ENCODE measurements at places on chromosomes 4 and X. TPM values are rescaled to one million over a fixed set of nuclear protein-coding genes. Genes with fewer than 3 reads are reported as not detected.

Gene ELOVL6
- total RNA-seq = 8.1 TPM

DNA sequence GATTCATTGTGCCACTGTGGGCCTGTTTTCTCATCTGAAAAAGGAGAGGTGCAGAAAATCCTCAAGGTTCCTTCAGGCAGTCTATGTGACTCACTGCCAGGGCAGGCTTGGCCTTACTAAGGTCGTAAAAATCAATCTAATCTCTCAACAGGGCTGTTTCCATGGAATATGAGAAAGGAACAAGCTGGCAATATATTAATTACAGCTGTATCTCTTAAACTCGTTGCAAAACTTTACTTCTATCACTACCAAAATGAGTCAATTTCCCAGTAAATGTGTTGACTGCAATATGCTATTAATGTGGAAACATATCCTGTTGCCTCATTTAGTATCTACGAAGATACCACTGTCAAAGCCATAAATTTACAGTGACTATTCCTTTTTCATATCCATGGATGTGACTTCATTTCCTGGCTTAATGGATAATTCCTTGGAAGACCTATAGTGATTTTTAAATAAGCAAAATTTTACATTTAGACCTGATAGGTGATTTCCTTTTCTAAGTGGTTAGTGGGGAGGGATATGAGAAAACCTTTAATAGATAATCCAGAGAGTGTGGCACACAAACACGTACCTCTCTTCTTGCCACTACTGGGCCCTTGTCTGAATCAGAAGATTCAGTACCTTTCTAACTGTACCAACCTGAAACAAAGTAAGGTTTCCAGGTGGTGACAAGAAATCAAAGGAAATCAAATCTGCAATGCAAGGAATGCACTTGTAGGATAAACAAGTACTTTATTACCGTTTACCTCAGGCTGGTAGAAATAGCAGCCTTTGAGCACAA lies 127.4 kb upstream of the FTHL17 start:
- no peak for DNase-seq

DNA sequence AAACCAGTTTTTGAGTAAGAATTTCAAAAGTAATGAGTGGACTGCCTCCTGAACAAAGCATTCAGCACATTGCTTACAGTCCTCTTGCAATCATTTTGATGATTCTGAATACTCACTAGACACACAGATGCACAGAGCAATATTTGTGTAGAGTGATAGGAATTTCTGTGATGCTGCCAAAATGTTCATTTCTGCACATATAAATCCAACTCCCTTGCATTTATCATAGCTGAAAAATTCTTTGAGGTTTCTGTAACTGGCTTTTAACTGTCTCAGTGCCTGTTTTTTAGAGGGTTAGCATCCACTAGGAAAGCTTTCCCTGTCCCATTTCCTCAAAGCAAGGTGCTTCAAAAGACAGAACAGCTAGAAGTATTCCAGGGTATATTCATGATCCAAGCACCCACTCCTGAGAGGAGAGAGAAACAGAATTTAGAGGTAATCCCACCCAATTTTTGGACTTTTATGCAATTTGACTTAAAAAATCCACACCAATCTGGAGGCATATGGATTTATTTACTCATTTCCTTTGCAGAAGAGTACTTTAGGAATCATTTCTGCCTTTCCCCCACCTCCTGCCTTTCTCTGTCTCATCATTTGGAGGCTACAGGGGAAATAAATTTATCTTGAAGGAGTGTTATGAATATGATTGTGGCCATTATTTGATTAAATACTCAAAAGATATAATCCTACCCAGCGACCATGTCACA lies 234.5 kb upstream of the SLIT2 start:
- DNase-seq = no peak

- DNase-seq = no peak
Observed at GRCh38 chrX:22012931-22013330, 19.2 kb upstream of the PHEX start.

Gene ABCG2
- total RNA-seq = 55.5 TPM

Gene ADAMTS3
- total RNA-seq = not detected

Gene SLC2A9
- total RNA-seq = 1.9 TPM

Gene PITX2
- 8.6 TPM for total RNA-seq

DNA sequence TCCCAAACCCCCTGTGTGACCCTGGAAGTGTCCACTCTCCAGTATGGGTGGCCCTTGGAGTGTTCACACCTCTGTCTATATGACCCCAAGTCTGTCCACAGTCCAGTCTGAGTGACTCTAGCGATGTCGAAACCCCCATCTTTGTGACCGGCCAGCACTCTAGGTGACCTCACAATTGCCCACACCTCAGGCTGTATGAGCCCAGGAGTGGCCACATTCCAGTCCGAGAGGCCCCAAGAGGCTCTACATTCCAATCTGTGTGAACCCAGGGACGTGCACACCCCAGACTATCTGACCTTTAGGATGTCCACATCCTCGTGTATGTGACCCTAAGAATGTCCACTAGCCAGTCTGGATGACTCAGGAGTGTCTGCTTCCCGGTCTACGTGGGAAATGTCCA lies 7.3 kb upstream of the GLOD5 start:
- DNase-seq = no peak

GRCh38 chr4:22170353-22170752 lies 221.8 kb upstream of the KCNIP4 start:
- DNase-seq = no peak

- DNase-seq = no peak
Observed at GRCh38 chr4:28241021-28241420, 1380.4 kb downstream of the STIM2 start.

Gene CYSLTR1
- not detected for total RNA-seq

DNA sequence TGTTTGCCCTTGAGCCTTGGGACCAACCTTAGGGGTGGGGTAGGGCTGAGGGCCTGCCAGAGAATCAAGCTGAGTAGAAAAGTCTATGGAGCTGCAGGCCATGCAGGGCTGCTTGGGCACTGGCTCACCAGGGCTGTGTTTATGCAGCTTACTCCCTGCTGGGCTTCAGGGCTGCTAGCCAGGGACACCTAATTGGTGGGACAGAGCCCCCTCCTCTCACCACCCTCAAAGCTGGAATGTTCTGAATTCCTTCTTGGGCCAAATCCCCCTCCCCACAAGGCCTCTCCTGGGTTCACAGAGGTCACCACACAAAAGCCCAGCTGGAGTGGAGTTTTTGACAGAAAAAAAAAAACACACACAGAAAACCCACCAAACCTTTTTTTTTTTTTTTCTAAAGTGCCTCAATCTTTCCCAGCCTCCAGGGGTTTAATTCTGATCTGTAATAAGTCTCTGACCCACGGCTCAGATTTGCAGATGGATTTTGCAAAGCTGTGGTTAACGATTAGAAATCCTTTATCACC lies at the start of gene CLDN2:
TSS of gene CLDN2 (plus strand) at position 471 of the 521 bp plus-strand sequence. CDS start 7,827 bp downstream, outside the sequence.
- DNase-seq = no peak

DNA sequence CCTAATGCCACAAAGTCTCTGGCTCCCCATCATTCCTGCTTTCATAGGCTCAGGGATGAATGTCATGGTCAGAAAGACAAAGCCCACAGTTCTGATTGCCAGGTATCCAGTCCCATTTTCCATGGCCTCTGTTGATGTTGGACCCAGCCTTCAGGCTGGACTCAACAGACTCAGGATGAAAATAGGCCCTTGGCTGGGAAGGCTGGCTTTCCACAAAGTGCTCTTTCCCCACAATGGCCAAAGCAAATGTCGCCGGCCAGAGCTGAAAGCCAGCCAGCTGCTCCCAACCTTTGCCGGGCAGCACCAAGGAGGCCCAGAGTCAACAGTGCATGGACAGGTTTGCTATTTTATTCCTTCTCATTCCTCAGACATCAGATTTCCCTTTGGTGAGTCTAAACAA lies 430.1 kb upstream of the FGF16 start:
- DNase-seq = no peak

GRCh38 chr4:158131027-158131426 lies 41.8 kb downstream of the GASK1B start:
- no peak for DNase-seq

DNA sequence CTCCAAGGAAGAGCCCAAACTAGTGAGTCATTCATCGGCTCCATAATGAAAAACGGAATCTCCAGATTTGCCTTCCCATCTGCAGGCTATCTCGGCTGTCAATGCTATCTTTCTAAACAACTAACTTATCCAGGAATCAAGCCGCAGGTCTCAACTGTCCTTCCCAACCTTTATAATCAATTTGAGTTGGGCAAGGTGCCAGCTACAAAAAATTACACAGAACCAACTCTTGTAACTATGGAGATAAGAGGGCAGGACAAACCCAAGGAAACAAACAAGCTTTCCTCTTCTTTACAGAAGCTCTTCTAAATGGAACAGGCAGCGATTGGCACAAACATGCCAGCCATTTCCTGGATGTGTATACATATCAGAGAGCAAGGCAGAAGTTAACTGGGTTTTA lies 61.2 kb upstream of the RAI2 start:
- DNase-seq = peak; percentile 16

DNA sequence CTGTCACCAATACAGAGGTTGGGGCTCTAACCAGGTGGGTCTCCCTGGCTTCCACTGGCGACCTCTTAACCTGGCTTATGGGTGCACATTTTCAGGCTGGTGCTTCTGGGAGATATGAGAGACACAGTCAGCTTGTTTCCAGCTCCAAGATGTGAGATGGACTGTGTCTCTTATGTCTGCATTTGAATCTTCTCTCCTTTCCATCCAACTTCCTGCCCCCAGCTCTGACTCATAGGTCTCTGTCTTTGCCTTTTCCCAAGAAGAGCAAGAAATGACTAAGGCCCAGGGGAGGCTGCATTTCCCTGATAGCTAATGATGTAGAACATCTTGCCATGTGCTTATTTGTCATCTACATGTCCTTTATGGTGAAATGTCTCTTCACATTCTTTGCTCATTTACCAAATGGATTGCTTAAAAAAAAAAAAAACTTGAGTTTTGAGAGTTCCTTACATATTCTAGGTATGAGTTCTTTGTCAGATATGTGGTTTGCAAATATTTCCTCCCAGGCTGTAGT lies 3.2 kb upstream of the UXT start:
- DNase-seq = no peak

Gene DUSP9
- not detected for total RNA-seq

- no peak for DNase-seq
Observed at GRCh38 chr4:106601519-106601918, 232.9 kb upstream of the GIMD1 start.

GRCh38 chr4:109011241-109012026 lies 248.6 kb upstream of the ETNPPL start:
- no peak for DNase-seq

- DNase-seq = no peak
Observed at GRCh38 chrX:136048446-136048845, 63.2 kb downstream of the SLC9A6 start.

DNA sequence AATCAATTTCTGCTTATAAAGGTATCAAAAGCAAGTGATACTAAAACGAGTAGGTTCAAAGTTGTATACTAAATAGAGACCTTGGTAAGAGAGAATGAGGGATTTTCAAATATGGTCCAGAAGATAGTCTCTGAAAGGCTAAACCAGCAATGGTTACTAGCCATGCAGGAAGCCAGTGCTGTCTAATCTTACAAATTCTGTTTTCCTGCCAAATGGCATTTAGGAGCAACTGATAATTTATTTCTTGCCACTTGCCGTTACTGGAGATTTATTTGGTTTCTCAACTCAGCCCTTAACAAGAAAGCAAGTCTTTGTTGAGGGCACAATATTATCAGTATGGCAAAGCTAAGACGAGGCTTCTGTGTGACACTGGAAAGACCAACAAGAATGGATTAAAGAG lies 47.2 kb downstream of the MAP7D3 start:
- no peak for DNase-seq

Gene SLC39A8
- total RNA-seq = 13.6 TPM

Gene CENPVL2
- not detected for total RNA-seq

DNA sequence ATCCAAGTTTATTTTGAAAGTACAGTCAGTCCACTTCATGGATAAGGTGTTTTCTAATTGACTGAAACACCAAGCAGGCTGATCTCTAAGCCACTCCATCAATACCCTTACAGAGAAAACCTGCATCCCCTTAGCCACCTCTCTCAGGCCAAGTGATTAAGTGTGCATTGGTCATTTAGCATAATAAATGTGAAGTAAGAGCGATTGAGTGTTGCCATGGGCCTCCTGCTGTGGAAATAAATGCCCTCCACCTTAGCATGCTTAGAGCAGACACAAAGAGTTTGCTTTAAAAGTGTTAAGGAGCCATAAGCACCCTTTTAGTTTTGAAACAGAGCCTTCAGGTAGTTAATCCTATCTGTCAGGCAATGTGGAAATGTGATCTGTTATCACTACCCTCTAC lies 386.5 kb downstream of the GPAT3 start:
- no peak for DNase-seq

- no peak for DNase-seq
Observed at GRCh38 chrX:40424259-40424658, 156.5 kb upstream of the ATP6AP2 start.

Gene SUPT20HL2
- total RNA-seq = not detected

DNA sequence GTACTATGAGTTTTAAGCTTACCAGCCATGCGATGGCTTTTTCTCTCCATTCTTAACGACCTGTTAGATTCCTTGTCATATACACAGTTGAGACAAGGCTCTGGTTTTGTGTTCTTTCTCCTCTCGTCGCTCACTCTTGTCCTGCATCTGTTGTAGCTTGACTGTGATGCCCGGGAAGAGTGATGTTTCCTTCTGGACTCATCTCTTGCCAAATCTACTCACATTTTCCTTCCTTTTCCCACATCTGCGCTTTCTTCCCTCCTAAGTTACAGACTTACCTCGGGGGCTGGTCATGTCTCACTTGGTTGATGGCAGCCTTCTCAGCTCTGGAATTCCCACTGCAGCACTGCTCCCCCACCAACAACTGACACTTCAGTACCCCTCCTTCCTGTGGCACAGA lies 4.8 kb upstream of the MAP7D3 start:
- no peak for DNase-seq

Gene VCX2
- not detected for total RNA-seq

Gene ARMCX1
- not detected for total RNA-seq

DNA sequence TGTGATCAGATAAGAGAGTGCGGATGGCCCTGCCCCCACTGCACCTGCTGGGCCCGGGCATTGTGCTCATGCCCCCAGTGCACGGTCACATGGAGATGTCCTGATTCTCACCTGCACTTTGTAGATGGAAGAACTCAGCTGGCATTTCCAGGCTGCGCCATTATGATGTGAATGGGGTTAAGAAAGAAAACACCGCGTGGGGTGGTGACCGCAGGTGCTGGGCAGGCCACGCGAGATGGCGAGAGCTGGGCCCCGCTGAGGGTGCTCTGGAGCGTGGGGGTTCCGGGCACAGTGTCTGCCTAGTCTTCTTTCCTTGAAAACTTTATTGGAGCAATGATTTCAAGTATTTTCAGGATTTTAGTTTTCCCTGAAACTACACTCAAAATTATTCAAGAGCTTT lies 17.8 kb upstream of the HGFAC start:
- no peak for DNase-seq

DNA sequence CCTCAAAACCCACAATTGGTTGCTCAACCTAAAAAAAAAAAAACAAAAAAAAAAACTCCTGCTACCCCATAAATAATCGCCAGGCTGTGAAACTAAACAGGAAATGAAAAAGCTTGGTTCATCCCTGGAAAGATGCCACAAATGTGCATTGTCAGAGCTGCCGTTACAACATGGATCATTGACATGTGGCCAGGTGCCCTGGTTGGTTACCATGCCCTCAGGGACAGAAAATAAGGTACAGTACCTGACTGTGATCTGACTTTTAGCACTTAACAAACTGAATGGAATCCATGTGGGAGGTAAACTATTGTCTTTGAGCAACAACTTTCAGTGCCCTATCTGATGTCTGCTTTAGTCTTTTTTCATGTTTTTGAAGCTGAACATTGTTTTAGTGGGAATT lies 118.0 kb upstream of the RPL34 start:
- no peak for DNase-seq

Gene DCAF8L2
- total RNA-seq = not detected
